ENCODE measurements at places on chromosomes 5 and 9.

DNA sequence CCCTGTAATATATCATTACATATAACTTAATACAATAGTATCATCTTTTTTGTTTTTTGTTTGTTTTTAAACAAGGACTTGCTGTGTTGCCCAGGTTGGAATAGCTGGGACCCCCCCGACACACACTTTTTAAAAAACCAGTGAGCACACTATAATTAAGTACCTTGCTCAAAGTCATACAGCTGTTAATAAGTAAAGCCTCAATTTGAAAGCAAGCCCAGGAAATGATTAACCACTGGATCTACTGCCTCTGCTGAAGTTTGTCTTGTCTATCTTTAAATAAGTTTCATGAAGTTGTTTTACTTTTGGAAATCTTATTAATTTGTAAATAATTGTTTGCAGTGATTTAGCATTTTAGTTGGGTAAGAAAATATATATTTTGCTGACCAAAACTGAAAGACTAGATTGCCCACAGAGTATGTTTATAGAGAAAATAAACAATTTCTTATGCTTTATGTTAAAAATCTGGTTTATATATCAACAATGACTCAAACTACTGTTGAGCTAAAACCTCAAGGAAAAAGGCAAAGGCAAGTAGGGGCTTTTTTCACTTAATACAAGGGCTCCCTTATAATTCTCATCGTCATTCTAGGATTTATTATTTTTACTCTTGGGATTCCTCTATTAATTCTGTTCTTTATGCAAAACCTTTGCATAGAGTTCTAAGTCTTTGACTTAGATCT lies 5.8 kb upstream of the CARNMT1 start:
- DNase-seq = no peak

- DNase-seq = no peak
Observed at GRCh38 chr5:168925160-168925559, 346.0 kb upstream of the PANK3 start.

DNA sequence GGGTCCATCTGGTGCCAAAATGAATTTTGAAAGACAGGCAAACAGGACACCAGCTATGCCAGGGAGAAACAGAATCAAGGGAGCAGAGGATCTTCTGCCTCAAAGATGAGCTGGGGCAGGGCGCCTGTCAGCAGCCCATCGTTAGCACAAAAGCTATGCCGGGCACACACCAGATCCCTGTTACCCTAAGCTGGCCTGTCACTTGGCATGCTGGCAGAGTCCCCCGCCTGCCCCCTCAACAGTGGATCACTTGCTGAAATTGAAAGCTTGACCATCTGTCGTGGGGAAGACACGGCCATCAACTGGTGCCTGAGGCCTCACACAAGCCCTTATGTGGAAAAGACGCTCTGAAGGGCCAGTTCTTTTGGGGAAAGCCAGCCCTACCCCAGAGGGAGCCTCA lies 256.4 kb downstream of the EBF1 start:
- DNase-seq = no peak

- no peak for DNase-seq
Observed at GRCh38 chr5:79236970-79237739, 1.2 kb downstream of the JMY start.

- no peak for DNase-seq
Observed at GRCh38 chr5:73436535-73437100, 12.0 kb downstream of the FOXD1 start.

- no peak for DNase-seq
Observed at GRCh38 chr9:125440411-125440810, 178.8 kb downstream of the GAPVD1 start.

DNA sequence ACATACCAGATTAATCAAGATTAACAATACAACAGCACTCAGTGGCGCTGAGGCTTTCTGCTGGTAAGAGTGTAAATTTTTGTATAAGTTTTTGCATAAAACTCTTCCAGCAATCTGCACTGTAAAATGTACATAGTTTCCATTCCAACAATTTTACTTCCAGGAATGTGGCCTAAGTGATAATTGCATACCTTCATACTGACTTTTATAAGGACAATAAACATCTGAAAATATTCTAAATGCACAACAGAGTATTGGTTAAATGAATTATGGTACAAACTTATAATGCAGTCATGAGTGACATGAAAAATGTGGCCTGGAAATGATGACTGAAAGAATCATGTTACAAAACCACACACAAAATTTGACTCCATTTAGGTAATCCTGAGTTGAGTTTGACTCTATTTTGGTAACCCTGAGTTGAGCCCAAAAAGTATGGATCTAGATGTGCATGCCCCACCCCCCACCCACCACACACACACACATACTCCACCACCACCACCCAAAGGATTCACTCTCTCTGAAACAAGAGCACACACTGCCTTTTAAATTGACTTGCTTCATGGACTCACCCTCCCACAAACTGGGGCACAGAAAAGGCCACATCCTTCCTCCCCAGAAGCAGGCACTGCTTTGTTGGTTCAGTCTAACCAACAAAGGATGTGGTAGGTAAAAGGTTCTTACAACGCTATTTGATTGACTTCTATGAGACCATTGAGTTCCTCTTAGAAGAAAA lies 137.6 kb downstream of the SUSD1 start:
- no peak for DNase-seq

DNA sequence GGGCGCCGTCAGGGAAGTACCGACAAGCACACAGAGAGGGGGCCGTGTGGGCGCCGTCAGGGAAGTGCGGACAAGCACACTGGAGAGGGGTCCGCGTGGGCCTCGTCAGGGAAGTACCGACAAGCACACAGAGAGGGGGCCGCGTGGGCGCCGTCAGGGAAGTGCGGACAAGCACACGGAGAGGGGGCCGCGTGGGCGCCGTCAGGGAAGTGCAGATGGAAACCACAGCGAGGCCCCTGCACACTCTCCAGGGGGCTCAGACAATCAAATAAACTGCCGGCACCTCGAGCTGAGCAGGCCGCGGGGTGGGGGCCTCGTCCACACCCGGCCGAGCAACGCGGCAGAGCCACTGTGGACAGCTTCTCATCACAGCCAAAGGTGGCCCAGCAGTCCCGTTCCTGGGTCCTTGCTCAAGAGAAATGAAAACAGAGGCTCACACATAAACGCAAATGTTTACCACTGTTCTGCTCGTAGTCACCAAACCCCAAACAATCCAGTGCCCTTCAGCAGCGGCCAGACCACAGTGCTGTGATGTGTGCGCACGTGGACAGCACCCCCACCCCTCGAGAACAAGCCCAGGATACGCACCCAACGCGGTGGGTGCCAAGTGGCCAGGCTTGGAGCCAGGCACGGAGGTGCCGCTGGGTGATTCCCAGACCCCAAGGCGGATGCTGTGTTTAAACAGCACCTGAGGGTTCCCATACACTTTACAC lies 24.7 kb downstream of the TPPP start:
- peak; percentile 48 for DNase-seq

DNA sequence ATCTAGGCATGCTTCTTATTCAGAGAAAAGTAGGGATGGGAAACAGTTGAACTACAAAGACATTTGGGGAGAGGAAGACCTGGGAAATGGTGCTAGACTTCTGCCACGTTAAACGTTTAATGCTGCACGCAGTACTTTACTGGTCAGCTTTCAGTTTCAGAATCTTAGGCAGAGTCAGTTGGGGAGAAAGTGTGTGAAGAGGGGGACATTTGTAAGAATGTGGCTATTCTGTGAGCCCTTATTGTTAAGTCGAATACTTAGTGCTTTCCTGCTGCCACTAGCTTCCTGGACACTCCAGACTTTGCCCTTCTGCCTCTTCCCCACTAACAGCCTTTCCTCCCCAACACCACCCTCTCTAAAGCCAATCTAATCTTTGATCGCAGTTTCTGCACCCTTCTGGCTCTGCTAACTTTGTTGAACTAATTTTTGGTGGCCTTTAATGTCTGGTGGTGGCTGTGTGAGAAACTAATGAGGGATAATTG lies 6.1 kb downstream of the CYSTM1 start:
- no peak for DNase-seq

DNA sequence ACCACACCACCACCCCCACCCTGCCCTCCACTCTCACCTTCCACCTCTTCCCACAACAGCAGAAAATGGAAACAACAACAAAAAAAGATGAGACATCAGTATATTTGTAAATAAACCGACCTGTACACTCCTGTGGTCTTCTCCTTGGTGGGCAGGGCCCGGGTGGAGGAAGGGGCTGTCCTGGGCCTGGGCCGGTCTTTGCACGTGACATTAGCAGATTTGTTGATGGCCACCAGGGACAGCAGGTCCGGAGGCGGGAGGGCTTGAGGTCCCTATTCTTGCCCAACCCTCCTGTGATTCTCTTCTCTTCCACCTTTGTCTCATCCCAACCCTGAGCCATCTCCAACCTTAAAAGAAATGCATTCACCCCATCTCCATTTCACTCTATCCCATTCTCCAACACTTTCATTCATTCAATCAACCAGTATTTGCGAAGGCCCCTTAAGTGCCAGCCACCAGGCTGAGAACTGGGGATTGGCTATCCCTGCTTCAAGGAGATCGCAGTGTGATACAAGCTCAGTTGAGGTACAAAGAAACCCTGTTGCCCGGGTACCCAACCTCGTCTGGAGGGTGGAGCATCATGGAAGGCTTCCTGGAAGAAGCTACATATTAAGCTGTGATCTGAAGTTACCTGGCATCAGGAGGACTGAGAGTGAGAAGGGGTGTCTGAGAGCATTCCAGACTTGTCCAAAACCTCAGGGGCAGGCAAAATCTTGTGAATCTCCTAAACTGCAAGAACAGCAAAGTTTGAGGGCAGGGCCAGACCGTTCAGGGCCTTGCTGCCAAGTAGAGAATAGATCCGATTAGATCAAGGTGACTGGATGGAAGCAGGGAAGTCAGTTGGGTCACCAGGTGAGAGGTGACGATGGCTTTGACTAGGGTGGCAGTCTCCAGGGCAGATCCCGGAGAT lies 87.4 kb downstream of the LMX1B start:
- DNase-seq = no peak

DNA sequence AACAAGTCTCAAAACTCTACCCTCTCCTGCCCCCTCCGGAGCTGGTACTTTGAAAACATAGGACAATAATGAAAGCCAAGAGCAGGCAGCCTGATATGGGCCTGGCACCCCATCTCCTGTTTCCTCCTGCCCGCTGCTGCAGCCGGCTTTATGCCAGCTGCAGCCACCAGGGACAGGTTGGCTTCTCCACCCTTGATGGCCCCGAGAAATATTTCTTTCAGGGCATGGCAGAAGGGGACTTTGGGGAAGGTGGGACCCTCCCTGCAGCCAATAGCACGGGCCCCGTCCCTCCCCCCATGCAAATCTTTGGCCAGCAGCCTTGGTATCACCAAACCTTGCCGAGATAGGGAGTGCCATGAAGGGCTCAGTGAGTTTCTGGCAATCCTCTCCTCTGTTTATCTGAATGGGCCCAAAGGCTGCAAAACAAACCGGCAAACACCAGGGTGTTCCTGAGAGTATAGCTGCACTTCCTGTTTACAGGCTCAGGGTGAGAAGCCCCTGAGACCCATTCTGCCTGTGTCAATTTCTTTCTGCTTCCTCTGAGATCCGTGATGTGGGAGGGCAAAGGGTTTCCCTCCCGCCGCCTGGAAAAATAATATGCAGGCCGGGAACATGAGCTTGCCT lies 73.4 kb upstream of the BOD1 start:
- DNase-seq = no peak

DNA sequence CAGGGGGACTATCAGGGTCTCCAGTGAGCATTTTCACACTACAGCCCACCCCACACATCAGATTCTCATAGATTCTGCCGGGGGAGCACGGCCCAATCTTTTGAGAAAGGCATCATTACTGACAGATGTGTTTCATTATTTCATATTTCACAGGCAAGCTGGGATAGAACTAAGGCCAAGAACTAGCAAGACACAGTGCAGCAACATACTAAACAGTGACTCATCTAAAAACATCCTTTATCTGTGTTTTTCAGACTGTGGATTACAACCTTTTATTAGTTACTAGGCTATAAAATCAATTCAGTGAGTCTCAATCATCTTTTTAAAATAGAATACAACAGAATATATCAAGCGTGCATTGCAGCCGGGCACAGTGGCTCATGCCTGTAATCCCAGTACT lies 59.8 kb downstream of the CPLANE1 start:
- no peak for DNase-seq

- DNase-seq = no peak
Observed at GRCh38 chr5:154995679-154996078, 17.9 kb upstream of the KIF4B start.

GRCh38 chr9:31574006-31574765 lies 810.3 kb upstream of the ACO1 start:
- no peak for DNase-seq

GRCh38 chr9:106059886-106060285 lies 365.5 kb downstream of the TMEM38B start:
- DNase-seq = no peak

DNA sequence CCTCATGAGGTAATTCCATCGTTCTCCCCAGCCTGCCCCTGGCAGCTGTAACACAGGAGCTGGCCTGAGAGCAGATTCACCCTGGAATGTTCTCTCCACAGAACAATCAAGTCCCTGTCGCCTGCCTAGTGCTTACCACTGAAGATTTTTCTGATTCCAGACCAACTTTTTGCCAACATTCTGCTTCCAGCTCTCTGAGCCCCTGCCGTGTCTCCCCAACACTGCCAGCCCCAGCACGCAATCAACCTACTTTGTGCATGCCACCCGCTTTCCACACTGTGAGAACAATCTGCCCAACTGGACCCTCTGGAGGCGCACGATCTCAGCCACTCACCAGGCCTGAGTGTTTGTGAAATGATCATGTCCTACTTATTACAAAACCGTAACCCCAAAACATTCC lies 62.6 kb downstream of the PSMB7 start:
- no peak for DNase-seq

DNA sequence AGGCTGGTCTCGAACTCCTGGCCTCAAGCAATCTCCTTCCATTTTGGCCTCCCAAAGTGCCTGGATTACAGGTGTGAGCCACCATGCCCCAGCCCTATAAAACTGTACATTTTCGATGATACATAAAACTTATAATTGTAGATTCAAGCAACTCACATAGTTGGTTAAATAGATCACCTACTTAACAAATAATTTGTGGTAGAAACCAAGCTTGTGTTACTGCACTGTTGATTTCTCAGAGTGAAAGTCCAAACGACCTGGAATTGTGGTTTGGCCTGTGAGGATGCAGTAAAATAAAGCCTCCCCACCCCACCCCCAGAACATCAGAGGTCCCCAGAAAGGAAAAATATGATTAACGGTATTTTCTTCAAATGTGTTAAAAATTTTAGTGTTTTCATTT lies 92.7 kb downstream of the TRIO start:
- no peak for DNase-seq

- peak; percentile 35 for DNase-seq
Observed at GRCh38 chr5:141878186-141878710, at the start of gene PCDH1. TSS of gene PCDH1 (minus strand) at chr5:141878410. CDS start at chr5:141878262, 148 bp downstream.

DNA sequence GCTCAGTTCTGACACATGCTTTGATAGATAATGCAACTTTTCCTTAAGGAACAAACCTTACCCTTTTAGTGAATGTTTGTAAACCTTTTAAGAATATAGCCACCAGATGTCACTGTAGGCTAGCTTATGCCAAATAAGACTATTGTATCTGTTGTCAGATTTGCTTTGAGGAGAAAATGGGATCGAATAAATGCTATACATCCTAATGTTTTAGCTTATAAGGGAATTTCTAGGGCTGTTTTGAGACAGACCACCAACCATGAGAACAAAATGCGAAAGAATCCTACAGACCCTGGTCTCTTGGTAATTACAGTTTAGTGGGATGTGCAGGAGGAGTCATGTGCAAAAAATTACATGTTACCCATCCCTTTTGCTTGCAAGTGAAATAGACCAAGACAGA lies 127.6 kb upstream of the NMUR2 start:
- no peak for DNase-seq

All from nucleus accumbens (tissue), 56 donors.